ENCODE measurements at places on chromosomes 7 and 10.
A peak's percentile ranks its signal among the peaks of the same experiment; 100 is the strongest.

- DNase-seq: no peak
Measured at GRCh38 chr10:97573021-97573420, 442 bp downstream of the ANKRD2 start.

DNA sequence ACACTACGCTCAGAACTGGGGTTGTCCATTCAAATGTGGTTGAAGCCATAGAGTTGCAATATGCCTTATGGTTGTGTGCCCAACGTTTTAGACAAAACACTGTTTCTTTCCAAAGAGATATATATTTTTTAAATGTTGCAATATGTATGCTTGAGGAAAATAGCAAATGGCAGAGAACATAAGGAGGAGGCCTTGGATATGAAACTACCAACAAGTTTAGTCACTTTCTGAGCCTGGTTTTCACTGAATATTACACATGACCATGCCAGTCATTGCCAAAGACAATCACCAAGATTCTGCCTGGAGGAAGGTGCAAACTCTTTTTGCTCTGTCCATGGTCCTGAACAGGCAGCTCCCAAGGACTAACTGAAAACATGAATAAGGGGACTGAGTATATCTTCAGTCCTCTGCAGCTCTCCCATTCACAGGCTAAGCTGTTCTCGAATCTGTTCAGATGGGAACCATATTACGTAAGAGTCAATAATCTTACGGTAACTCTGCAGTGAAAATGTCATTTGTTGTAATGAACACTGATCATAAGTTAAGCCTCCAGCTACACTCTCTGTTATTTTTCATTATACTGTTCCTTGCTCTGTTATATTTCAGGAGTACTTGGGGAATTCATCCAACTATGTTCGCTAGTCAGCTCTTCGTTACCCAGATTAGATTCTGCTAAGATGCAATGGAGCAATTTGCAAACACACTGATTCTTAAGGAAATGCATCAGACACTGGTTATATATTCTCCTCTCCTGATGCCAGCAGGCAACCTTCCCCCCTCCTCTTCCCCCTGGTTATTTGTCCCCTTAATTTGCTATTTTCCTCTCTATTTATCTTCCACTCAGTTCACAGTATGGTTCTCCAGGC, 90.7 kb upstream of the C1QL3 start:
- no peak for DNase-seq

- no peak for DNase-seq
Measured at GRCh38 chr10:16865766-16866165, 48.5 kb upstream of the RSU1 start.

DNA sequence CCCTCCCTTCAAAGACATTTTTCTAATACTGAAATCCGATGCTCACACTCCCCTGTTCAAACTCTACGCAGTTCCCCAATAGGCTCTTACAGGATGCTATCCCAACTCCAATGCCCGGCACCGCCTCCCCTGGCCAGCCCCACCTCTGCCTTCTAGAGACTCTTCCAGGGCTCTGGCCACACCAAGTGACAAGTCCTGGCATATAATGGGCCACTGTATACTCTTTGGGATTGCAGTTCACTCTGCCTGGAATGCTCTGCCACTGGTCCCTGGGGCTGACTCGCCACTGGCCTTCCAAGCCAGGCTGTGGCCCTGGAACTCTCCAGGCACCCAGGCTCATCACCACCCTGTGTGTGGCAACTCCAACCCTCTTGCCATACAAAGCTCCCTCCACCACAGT, 3.1 kb upstream of the BRI3 start:
- DNase-seq: no peak

DNA sequence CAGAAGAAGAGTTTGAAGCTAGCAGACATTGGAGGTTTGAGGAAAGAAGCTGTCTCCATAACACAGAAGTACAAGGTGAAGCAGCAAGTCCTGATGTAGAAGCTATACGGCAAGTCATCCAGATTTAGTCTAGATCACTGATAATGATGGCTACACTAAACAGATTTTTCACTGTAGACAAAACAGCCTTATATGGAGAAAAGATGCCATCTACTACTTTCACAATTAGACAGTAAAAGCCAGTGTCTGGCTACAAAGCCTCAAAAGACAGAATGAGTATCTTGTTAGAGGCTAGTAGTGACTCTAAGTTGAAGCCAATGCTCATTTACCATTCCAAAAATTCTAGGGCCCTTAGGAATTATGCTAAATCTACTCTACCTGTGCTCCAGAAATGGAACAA, 85.1 kb downstream of the SNX13 start:
- no peak for DNase-seq

GRCh38 chr7:44261240-44261639, 60.5 kb downstream of the YKT6 start:
- DNase-seq: no peak

- DNase-seq: no peak
Measured at GRCh38 chr10:124425227-124425962, 6.7 kb upstream of the OAT start.

DNA sequence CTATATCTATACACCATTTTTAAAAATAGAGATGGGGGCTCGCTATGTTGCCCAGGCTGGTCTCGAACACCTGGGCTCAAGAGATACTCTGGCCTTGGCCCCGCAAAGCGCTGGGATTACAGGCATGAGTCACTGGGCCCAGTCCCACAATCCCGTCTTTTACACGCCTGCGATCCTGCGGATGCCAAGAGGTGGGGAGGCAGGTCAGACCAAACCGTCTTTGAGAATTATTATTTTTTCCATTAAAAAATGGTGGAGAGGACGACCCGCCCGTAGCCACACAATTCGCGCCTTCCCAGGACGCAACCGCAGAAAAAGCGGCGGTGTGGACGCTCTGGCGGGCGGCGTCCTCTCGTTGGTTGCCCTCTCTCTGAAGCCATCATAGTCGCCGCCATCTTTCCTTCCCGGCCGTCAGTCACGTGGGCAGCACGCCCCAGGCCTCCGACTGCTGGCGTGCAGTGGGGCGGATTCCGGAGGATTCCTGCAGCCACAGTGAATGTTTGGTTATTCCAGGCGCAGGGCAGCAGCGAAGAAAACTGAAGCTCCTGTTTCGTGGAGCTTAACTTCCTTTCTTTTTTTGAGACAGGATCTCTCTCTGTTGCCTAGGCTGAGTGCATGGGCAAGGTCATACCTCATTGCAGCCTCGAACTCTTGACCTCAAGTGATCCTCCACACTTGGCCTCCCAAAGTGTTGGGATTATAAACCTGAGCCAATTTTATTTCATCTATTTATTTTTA, 9.9 kb upstream of the EPHB4 start:
- peak; percentile 94 for DNase-seq

GRCh38 chr7:130092598-130092997, 22.3 kb downstream of the KLHDC10 start:
- DNase-seq: no peak

GRCh38 chr7:143992670-143993069, 7.5 kb upstream of the OR6B1 start:
- no peak for DNase-seq

GRCh38 chr10:876438-876837, 55.1 kb downstream of the LARP4B start:
- no peak for DNase-seq

DNA sequence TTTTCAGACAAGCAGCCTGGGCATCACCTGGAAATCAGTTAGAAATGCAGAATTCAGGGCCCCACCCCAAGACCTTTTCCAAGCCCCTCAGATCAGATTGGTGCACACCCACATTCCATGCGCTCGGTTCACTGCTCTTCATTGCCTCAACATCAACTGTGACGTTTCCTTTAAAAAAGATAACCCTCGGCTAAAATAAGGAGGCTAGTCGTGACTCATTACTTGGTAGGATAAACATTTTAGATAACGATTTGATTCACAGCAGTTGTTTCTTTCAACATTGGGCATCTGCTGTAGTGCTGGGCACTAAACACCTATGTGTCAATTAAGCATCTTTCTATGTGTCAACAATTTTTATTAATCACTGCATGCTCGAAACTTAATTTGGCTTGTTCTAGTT, 191.1 kb upstream of the LRGUK start:
- no peak for DNase-seq

DNA sequence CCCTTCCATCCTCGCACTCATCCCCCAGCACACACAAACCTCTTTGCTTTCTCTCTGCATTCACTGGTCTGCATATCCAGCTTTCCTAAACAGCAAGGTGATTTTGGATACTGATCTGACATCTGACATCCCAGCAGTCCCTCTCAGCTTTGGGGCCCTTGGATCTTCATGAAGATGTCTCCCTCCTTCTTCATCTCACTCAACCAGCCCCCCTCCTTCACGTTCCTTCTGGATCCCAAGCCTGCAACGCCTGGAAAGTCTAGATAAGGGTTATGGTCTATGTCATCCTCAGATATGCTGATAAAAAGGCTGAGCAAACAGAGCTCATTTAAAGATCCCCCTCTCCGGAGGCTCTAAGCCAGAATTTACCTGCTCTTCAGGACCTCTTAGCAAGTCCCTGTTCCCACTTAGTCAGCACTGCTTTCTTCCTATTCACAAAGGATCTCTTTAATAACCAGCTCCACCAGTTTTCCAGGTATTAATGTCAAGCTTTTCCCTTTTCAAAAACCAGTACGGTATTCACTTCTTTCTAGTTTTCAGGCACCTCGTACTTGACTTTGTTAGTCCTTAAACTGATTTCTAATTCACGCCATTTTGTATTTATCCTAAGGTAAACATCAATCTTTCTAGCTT, 38.9 kb downstream of the CREB3L2 start:
- no peak for DNase-seq

DNA sequence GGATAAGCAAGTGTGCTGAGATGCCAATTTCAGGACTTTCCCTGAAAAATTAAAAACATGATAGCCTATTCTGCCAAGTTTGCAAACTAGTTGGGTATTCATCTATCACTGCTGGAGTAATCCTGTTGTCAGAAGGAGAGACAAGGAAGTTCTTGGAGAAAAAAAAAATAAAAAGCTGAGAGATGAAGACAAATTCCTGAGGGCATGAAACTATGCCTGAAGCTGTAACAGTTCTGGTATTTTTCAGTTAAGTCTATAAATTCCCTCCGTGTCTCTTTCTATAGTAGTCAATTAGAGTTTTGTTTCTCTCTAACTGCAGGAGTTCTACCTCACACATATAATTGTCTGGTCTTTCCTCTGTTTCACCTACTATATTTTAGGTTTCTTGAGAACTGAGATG, 95.7 kb downstream of the DGKB start:
- no peak for DNase-seq

GRCh38 chr10:114391599-114391998, 12.7 kb downstream of the AFAP1L2 start:
- DNase-seq: no peak

- no peak for DNase-seq
Measured at GRCh38 chr7:117715784-117716445, 157.3 kb downstream of the CTTNBP2 start.

DNA sequence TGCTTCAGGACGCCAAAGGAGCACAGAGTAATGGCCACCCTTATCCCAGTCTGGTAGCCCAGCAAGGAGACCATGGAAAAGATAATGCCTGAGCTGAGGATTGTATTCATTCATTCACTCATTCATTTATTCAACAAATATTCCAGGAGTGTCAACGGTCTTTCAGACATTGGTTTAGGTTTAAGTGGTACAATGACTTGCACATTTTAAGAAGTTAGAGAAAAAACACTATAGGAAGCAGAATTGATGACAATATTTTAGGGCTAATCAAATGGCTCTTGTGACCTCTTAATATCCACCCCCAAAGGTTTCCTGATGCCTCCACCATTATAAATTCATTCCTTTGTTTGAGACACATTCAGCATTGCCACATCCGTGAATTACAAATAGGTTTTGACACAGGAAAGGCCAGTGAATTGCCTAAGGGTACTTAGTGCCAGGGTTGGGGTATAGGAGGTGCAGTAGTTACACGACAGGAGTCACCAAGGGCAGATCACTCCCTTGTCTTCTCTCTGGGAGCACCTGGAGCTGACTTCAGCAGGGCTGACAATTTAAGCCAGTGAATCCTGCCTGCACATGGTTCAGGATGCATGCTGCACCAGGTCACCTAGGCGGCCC, 269.5 kb downstream of the CREB5 start:
- DNase-seq: no peak

DNA sequence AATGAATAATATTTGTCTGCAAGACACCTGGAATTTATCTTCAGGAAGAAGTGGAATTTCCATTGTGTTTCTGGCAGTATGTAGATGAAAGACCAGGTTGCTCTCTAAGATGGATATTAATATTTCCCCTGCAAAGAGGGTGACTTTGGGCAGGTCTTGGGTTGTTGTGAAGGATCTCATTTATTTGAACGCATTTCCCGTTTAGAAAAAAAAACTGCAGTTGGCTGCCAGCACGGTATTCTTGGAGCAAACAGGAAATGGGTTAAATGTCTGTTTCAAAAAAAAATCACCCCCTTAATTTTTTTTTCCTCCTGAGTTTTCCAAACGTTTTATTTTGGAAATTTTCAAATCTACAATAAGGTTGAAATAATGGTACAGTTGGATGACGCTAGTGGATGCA, 11.5 kb downstream of the EIF4H start:
- DNase-seq: no peak

DNA sequence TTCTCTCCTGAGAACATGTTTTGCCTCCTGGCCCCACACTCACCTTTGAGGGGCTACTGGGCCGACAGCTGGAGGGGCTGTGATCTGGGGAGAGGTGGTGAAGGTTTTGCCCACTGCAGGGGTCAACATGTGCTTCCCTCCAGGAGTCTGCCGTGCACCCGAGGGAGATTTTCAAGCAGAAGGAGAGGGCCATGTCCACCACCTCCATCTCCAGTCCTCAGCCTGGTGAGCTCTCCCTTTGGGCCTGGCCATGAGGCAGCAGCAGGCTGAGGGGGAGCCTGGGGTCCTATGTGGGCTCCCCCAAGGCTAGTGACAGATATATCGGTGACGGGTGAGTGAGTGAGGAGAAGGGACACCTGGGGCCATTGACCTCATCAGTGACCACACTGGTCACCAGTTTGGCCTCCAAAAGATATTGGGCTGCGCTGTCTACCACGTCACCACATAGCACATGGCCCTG, 6.6 kb downstream of the PGAM2 start:
- DNase-seq: peak; percentile 44

DNA sequence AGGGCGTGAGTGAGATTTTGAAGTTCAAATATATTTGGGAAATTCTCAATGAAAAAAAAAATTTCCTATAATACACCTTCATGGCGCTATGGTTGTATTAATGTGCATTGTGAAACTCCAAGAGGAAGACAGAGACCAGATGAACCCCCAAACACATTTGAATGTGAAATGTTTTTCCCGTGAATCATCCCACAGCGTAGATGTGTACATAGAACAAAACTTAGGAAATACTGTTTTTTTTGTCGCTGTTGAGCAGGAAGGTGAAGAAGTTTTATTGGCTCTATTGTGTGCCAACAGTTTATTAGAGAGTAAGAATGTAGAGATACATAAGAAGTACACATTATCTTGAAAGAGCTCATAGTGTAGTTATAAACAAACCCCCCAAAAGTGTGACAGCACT, 134.0 kb downstream of the KCND2 start:
- DNase-seq: no peak

DNA sequence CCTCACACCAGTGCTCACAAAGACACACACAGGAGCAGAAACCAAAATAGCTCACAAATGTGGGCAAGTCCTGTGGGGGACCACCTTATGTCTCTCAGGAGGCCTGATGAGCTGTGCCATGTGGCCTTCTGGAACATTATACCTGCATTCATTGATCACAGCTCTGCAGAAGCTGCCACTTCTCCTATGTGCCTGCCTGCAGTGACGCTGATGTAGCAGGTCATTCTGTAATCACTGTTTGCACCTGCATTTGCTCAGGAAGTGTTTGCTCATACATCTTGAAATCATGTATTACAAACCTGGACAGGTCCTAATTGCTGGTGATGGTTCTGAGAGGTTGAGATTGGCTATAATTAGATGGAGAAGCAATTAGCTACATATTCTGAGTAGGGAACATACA, 310.2 kb downstream of the AUTS2 start:
- DNase-seq: no peak
